ENCODE measurements at places on chromosomes 5 and 9. TPM values are rescaled to one million over a fixed set of nuclear protein-coding genes. Genes with fewer than 3 reads are reported as not detected.

The SLC9A3 gene
- 1.8 TPM for total RNA-seq

The OBP2B gene
- total RNA-seq = not detected

The CARTPT gene
- total RNA-seq = not detected

The DDX4 gene
- total RNA-seq = 0.23 TPM

The TLX3 gene
- total RNA-seq = not detected

The ACTBL2 gene
- total RNA-seq = not detected

The LCN9 gene
- not detected for total RNA-seq

The RNF183 gene
- not detected for total RNA-seq

The COL15A1 gene
- 0.20 TPM for total RNA-seq

The PPIC gene
- total RNA-seq = not detected

The DAB2 gene
- not detected for total RNA-seq

The EFNA5 gene
- total RNA-seq = not detected

The MCIDAS gene
- not detected for total RNA-seq

The PCDHB8 gene
- not detected for total RNA-seq

The ANKRD31 gene
- total RNA-seq = 0.15 TPM

The GFRA3 gene
- total RNA-seq = 0.17 TPM

The MAP1B gene
- total RNA-seq = not detected

The FYB1 gene
- total RNA-seq = 318 TPM

The SEMA6A gene
- total RNA-seq = not detected

The PCDHGA11 gene
- total RNA-seq = 0.05 TPM

The PCDH12 gene
- total RNA-seq = 0.77 TPM

The NFIB gene
- total RNA-seq = not detected

The MYO10 gene
- not detected for total RNA-seq

The LCN15 gene
- total RNA-seq = not detected

The CDC20B gene
- total RNA-seq = not detected

The IQGAP2 gene
- 71.1 TPM for total RNA-seq

The ENHO gene
- total RNA-seq = not detected

The TAF11L10 gene
- total RNA-seq = not detected

The C9orf78 gene
- 73.6 TPM for total RNA-seq

The CYLC2 gene
- not detected for total RNA-seq

The MARCOL gene
- total RNA-seq = not detected

The SLC45A2 gene
- total RNA-seq = not detected

The DEPDC1B gene
- total RNA-seq = 29.5 TPM

The SLC34A3 gene
- total RNA-seq = not detected

The IL3 gene
- not detected for total RNA-seq

Measured in activated naive CD4-positive, alpha-beta T cell treated with anti-CD3 and anti-CD28 coated beads, Interleukin-2, amount 10 ng/mL, durations not matched to agents 5 hours and 36 hours (primary cell).